ENCODE measurements at places on chromosomes 7 and 10. TPM values are rescaled to one million over a fixed set of nuclear protein-coding genes. Genes with fewer than 3 reads are reported as not detected.

The KCND2 gene
- total RNA-seq, result not detected

The SPDYE2 gene
- not detected for total RNA-seq

The RAPGEF5 gene
- 3.6 TPM for total RNA-seq

The NPFFR1 gene
- total RNA-seq, result not detected

The C10orf95 gene
- not detected for total RNA-seq

The NKX2-3 gene
- total RNA-seq, result 0.59 TPM
